Stimulated activated CD4-positive, alpha-beta T cell treated with anti-CD3 and anti-CD28 coated beads, Interleukin-4, amount 100 ng/mL, for 4 hours (primary cell): ENCODE measurements at places on chromosomes 4 and X.
A peak's percentile ranks its signal among the peaks of the same experiment; 100 is the strongest.

GRCh38 chrX:40281336-40282005 lies 183.7 kb upstream of the BCOR start:
- DNase-seq, result no peak

DNA sequence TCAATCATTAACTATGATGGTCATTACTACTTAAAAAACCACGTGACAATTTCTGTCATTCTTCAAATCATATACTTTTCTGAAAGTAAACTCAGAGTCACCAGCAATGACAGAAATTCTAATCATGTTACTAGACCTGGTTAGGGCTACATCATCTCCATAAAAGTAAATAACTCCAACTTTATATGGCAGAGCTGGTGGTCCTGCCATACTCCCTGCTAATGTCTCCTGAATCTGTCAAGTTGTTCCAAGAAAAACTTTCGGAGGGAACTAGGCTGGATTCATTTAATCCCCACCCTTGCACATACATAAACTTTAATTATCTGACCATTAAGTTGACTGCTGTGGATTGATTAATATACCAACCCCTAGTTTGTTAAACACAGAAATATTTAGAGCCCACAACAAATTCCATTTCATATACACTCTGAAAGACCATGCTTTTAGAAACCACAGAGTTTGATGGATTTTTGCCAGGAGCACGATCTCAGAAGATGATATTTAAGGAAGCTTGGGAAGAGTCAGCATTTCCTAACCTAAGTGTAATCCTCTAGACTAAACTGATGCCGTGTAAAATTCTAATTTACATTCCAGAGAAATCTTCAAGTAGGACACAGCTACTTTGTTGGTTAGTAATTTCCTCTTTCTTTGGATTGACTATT lies 577.0 kb downstream of the FAT4 start:
- DNase-seq, result no peak

DNA sequence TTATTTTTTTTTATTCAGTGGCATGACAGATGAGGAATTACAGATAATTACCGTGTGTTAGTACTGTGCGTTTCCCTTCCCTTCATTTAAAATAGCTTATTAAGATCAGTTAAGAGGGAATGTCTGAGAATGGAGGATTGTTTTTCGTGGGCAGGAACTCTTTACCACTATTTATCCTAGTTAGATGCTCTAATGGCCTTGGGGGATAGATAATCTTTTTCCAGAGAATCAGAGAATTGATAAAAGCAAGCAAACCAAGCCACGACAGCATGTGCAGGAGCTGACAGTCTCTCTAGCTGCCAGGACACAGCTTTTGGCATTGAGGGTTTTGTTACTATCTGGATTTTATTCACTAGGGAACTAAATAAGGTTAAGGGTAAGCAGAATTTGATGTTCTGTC lies 128.7 kb downstream of the DCLK2 start:
- no peak for DNase-seq

- no peak for DNase-seq
These were observed 90.0 kb upstream of the AFAP1 start for GRCh38 chr4:8029689-8030088.

- no peak for DNase-seq
These were observed 13.4 kb upstream of the SNX12 start for GRCh38 chrX:71081330-71082123.

DNA sequence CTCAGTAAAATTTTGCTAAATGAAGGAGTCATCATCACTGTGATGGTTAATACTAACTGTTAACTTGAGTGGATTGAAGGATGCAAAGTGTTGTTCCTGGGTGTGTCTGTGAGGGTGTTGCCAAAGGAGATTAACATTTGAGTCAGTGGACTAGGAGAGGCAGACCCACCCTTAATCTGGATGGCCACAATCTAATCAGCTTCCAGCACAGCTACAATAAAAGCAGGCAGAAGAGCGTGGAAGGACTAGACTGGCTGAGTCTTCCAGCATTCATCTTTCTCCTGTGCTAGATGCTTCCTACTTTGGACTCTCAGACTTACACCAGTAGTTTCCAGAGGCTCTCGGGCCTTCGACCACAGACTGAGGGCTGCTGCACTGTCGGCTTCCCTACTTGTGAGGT lies 21.3 kb upstream of the WDR44 start:
- no peak for DNase-seq

DNA sequence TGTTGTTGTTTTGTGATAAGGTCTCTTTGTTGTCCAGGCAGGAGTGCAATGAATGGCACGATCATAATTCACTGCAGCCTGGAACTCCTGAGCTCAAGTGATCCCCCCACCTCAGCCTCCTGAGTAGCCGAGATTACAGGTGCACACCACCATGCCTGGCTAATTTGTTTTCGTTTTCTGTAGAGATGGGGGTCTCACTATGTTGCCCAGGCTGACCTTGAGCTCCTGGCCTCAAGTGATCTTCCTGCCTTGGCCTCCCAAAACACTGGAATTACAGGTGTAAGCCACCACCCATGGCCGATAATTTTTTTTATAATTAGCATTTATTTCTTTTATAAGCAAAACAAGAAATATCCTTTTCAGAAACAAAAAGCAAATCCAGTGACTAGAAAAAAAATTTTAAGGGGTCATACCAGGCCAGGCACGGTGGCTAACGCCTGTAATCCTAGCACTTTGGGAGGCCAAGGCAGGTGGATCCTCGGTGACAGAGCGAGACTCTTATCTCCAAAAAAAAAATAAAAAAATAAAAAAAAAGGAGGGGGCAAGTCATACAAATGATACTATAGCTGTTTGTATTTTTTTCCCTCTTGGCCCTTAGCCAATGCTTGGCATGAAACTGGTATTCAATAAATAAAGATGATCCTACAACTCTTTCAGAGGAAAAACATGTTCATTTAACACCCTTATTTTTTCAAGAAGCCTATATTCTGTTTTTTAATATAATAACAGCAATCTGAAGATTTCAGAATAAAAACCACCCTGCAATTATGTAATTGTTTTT lies 3.4 kb downstream of the PLAC8 start:
- DNase-seq, result no peak

DNA sequence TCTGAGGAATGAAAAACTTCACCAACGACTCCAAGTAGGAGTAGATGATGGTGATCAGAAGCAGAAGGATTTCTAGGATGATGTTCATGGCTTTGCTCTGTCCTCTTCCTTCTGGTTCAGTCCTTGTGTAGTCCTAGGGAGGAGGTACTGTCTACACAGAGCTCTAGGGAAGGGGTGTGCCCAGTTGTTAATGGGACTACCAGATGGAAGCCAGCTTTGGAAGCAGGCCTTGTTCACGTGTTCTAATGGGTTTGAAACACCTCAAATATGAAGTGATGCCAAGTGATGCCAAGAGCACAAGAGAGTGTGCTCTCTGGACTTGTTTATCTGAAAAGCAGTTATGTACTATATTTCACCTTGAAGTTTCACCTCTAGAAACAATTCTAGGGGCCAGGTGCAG lies at the start of gene HSD17B13:
Gene HSD17B13, minus strand, starts transcription at position 129 of the 400 bp plus-strand sequence. Its CDS starts 41 bp downstream, at position 88.
- DNase-seq, result no peak

- DNase-seq, result no peak
These were observed 47.0 kb downstream of the EVC start for GRCh38 chr4:5757954-5758353.

- no peak for DNase-seq
These were observed 9.3 kb downstream of the DMP1 start for GRCh38 chr4:87659247-87659931.

GRCh38 chrX:118593407-118593806 lies 97.8 kb downstream of the DOCK11 start:
- no peak for DNase-seq

GRCh38 chr4:7747062-7747385 lies 192.6 kb downstream of the AFAP1 start:
- DNase-seq, result no peak

DNA sequence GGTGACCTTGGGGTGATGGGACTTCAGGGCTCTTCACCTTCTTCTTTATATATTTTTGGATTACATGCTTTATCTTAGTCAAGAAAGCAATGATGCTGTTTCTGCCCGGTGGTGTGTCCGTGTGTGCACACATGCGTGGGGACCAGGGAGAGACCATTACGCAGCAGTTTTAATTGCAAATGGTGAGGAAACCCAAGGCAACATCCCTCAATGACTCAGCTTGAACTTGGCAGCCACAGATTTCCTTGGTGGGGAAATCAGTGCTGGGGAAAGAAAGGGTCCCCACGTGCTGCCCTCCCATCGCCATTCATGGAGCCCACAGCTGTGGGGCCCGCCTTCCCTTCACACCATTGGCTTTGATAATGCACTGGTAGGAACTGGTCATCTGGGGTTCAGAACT lies 46.2 kb upstream of the C4orf50 start:
- DNase-seq, result no peak

- DNase-seq, result no peak
These were observed 99.9 kb downstream of the DDX60 start for GRCh38 chr4:168218645-168219044.

DNA sequence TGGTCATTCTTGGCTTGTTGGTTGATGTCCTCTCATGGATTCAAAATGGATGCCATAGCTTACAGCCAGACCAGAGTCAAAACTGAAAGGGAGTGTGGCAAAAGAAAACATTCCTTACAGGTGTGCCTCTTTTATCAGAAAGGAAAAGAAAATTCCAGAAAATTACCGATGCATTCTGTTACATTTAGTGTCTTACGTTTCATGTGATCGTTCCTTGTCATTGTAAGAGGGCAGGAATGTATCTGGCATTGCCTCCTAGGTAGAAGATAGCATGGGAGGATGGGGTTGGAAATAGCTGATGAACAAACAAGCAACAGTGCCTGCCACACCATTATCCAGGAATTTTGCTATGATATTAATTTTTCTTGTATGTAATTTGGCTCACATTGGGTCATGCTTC lies 13.1 kb downstream of the GRXCR1 start:
- DNase-seq, result no peak

DNA sequence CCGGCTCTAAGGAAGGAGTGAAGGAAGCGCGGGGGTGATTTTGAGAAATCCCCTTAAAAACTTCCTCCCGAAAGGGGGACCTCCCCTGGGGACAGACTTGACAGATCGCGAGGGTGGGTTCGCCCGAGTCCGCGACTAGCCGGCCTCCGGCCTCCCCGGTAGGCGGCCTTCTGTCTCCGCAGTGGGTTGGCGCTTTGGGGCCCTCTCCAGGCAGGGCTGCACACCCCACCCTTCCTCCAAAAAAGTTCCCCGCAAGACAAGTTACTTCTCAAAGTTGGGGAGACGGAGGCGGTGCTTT lies 24.8 kb downstream of the HOPX start:
- DNase-seq, result peak; percentile 18

GRCh38 chrX:48937054-48937907 lies 18.5 kb upstream of the PIM2 start:
- DNase-seq, result peak; percentile 72

DNA sequence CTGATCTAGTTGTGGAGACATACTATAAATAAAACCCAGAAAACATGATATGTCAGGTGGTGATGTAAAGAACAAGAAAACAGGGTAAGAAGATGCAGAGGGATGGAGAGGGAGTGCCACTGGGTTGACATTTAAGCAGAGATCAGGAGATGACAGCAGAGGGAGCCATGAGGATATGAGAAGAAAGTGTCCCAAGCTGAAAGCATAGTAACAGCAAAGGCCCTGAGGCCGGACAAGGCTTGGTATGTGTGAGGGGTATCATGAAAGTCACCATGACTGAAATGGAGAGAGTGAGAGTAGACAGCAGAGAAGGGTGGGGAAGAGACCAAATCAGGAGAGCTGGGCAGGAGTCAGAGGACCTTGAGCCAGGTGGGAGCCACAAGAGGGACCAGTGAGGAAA lies 3.4 kb downstream of the GPKOW start:
- DNase-seq, result no peak

GRCh38 chrX:85065512-85066198 lies 62.0 kb downstream of the APOOL start:
- DNase-seq, result no peak

GRCh38 chr4:8861576-8862295 lies 9.9 kb downstream of the HMX1 start:
- no peak for DNase-seq

- no peak for DNase-seq
These were observed 126.5 kb downstream of the REELD1 start for GRCh38 chr4:146340798-146341197.

- DNase-seq, result no peak
These were observed 107.6 kb downstream of the AMER1 start for GRCh38 chrX:64097891-64098290.

GRCh38 chrX:28609917-28610613 lies 22.8 kb downstream of the IL1RAPL1 start:
- DNase-seq, result no peak

- no peak for DNase-seq
These were observed 146.5 kb upstream of the PCDH18 start for GRCh38 chr4:137678796-137679195.

DNA sequence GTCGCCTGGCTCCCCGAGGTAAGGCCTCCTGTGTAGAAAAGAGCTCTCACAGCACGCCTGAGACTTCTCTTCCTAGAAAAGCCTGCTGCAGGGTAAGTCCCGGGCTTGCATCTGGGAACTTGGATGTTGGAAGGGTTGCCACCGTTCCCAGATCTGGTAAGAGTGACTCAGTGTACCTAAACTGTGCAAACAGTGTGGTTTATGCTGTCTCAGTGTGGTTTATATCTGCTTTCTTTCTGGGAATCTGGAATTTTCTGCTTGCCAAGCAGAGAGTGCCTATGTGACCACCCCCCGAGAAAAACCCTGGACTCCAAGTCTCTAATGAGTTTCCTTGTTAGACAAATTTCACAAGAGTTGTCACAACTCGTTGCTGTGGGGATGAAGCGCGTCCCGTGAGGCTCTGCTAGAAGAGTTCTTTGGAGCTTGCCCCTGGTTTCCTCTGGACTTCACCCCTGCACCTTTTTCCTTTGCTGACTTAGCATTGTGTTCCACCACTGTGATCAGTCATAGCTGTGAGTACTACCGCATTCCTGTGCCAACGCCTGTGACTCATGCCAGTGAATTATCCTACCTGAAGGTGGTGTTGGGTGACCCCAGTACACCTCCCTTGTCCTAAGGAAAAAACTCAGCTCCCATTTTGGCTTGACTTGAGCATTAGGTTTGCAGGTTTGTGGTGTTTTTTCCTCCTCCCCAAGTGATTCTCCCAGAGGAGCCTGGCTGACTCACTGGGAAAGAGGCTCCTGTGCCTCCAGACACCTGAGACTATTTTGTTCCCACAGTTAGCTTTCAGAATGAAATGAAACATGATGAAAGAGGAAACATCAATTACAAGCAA lies 14.5 kb downstream of the SLC2A9 start:
- DNase-seq, result no peak

- peak; percentile 4 for DNase-seq
These were observed at the start of gene MAGEE2 for GRCh38 chrX:75784680-75785491. Gene MAGEE2 (minus strand): TSS chrX:75785254. CDS start chrX:75785051, 203 bp downstream.

DNA sequence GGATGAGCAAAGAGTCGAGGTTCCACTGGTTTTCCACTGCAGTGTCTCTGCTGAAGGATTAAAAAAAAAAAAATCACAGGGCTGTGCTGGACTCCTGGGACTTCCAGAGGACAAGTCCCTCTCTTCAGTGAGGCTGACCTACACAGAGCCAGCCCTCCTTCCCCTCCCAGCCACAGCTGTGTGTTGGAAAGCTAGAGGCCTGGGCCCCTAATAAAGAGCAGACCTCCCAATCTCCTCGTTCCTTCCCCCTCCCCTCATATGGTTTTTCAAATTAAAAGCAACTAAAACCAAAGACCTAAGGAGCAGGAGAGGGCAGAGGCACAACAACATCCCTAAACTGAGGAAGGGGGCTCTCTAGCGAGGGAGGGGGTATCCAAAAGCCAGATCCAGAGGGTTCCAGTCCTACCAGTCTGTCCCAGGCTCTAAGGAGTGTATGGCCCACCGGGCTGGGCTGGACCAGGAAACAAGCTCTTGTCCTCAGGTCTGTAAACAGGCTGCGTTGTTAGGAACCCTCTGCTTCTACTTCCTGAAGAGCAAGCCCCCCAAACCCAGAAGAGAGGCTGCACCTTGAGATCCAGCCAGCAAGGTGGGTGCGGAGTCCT lies 4.0 kb upstream of the PDGFRA start:
- no peak for DNase-seq
